ENCODE measurements at places on chromosomes 13 and 19.

GRCh38 chr19:10831987-10832938 is 3.7 kb downstream of the TMED1 start:
- no peak for DNase-seq

GRCh38 chr13:52600666-52601065 is 41.6 kb upstream of the HNRNPA1L2 start:
- DNase-seq: no peak

DNA sequence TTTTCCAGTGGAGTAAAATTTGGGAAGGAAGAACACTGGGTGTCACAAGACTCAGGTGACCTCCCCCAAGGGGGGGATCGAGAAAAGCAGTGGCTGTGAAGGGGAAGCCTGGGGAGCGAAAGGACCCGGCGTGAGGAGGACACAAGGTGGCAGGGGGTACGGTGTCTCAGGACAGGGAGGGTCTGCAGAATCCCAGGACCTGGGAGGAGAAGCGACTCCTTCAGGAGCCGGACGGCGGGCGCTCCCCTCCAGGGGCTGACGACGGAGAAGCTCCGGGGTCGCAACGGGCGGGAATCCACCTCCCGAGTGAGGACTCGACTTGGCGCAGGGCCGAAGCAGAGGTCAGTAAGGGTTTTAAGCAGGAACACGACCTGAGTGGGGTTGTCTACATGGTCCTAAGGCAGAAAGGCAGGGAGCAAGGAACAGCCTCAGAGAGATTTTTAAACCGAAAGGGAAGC is 529 bp downstream of the ZNF836 start:
- no peak for DNase-seq

DNA sequence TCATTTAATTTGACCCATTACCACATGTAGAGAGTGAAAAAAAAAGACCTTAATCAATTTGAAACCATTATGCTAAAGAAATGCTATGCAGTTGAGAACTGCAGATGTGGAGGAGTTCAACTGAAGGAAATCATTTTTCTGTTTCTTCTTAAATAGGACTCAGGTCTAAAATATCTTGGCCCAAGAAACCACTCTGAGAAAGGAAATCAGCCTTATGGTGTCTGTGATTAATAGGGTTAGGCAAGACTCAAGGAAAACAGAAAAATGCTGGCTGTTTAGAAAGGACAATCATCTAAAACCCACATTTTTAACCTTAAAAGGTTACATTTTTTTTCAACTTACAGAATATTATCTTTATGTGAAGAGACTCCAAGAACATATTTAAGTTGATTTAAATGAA is 1.9 kb upstream of the SLITRK1 start:
- no peak for DNase-seq

Measured in CD4-positive, alpha-beta T cell treated with Interleukin-1 beta for 1 hour (primary cell).